ENCODE measurements at places on chromosomes 4 and X. TPM values are rescaled to one million over a fixed set of nuclear protein-coding genes. Genes with fewer than 3 reads are reported as not detected.

GPR50 gene
- not detected for total RNA-seq

RTL5 gene
- total RNA-seq: 4.1 TPM

RTL9 gene
- total RNA-seq: 0.25 TPM

MCF2 gene
- total RNA-seq: not detected
